ENCODE measurements at places on chromosomes 3 and 15.

DNA sequence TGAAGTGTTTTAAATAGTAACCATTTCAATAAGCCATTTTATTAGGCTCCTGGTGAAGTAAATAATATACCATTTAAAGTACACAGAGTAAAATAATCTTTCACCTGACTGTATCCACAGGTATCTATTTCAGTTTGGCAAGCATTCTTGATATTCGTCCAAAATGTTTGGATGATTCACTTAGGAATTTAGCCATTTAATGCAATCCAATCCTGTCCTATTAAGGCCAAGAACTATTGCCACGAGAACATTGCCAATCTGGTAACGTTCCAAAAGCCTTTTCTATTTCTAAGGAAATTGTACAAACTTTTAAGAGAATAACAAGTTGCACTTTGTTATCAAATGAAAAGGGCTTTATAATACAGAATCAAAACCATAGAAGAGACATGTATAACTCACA, 209.8 kb upstream of the THRB start:
- no peak for DNase-seq

GRCh38 chr15:51879555-51879954, 50.1 kb downstream of the TMOD3 start:
- DNase-seq: no peak

GRCh38 chr3:5011555-5012256, 32.5 kb downstream of the BHLHE40 start:
- no peak for DNase-seq

DNA sequence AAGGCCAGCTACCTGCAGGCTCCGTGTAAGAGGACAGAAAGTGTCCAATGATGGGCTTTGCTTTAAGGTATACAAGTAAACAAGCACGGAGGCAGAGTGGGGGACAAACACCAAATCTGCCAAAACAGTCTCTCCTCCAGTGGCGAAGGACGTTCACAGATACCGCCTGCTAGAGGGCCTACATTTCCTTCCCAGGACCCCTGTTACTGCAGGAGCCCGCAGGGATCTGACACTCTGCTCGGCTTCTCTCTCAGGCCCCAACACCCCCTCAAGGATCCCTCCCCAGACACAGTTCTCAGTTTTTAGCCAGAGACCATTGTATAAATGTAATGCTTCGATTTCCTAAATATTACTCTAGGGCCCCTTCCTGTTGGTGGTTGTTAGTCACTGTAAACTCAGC, 46.0 kb upstream of the VGLL4 start:
- DNase-seq: no peak

DNA sequence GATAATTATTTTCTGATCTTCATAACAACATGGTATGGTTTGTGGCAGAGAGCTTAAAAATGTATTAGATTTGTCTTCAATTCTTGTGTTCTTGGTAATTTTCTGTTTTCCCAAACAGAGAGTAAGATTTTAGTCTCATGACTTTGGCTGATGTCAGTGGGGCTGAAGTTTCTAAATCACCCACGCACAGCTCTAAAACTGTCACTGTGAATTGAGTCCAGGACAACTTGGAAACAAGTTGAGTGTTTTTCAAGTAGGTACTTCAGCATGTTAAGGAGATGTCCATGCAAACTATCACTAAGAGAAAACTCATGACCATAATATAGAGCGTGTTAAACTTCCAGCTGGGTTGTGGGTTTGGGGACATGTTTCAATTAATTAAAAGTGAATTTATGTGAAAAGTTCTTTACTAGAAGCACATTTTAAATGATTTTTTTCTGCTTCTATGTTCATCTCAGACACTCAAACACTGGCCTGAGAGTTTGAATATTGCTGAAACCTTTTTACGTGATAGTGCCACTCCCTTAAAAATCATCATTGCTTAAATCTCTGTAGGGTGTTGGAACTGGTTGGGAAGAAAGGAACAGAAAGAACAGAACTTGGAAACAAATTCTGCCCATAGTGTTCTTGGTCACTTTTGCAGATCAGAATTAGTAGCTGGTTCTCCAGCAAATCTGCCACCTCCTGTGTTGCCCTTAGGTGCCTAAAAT, 89.8 kb downstream of the KLHL25 start:
- no peak for DNase-seq

Data from GM12864 (cell line).